ENCODE measurements at places on chromosomes 11 and 22. TPM values are rescaled to one million over a fixed set of nuclear protein-coding genes. Genes with fewer than 3 reads are reported as not detected.

Gene ABTB2
- polyA plus RNA-seq: 1.0 TPM

Gene IL17REL
- polyA plus RNA-seq: not detected

Gene MOGAT2
- not detected for polyA plus RNA-seq

Gene RTN4R
- 2.0 TPM for polyA plus RNA-seq

Gene GRAMD4
- polyA plus RNA-seq: 7.5 TPM

Gene JAML
- not detected for polyA plus RNA-seq

DNA sequence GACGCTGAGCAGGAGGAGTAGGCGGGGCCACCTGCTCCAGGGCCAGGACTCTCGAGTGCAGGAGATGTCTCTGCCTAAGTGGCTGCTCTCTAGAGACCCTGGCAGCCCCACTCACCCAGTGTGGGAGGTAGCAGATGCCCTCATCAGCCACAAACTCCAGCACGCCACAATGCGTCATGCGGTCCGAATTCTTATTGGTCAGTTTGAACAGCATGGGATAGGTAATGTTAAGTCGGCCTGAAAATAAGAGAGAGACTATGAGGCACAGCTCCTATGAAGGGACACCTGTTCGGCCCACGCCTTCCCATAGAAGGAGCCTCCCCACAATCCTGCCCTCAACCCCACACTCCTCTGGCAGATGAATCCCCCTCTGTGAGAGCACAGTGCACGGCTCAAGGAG is 7.4 kb downstream of the UFD1 start:
- DNase-seq: no peak

GRCh38 chr11:97557399-97557798 is 1167.6 kb downstream of the JRKL start:
- no peak for DNase-seq

- DNase-seq: peak; percentile 25
Measured at GRCh38 chr22:17733466-17733865, 40.8 kb downstream of the BID start.

DNA sequence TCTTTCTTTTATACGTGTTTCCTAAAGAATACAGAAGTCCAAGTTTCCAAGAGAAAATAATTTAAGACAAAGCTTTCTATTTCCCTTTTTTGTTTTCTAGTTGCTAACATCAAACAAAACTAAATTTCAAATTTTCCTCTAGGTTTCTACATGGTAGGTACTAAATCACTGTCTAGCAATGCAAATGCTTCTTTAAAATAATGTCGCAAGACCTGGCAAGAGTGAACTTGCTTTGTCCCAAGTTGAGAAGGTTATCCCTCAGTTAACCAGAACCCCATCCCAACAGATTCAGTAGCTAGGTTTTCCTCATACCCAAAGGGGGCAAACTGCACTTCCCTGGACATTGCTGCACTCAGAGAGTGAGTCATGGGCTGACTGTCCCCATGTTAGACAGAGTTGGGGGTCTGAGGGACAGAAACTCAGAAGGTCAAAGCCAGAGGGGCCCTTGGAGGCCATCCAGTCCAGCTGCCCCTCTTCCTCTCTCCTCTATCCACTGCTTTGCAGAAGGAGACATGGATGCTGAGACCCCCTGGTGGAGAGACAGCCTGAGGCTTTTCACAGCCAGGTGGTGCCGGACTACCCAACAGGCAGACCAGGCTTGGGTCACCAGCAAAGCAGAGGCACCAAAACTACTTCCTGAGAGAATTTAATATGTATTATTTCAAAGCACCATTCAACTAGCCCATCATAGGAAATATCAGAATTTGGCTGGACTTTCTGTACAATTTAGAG is 23.1 kb downstream of the OR2AT4 start:
- DNase-seq: no peak

- DNase-seq: no peak
Measured at GRCh38 chr11:121589946-121590537, 137.3 kb upstream of the SORL1-AS1 start.

DNA sequence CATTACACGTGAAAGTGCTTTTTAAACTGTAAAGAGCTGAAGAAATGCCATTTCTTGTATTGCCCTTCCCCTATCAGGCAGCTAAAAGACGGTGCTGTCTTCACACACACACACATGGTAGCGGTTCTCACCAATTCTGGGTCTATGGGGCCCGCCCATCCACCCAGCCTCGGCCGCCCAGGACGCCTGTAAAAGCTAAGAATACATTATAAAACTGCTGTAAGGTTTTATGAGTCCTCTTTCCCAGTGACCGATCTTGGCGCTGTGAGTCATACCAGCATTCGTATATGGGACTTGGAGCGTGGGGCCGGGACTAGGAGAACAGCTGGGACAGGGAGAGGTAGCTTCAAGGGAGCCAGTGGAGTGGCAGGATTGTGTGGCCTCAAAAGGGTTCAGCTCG is 149.7 kb upstream of the CADM1 start:
- DNase-seq: peak; percentile 33

DNA sequence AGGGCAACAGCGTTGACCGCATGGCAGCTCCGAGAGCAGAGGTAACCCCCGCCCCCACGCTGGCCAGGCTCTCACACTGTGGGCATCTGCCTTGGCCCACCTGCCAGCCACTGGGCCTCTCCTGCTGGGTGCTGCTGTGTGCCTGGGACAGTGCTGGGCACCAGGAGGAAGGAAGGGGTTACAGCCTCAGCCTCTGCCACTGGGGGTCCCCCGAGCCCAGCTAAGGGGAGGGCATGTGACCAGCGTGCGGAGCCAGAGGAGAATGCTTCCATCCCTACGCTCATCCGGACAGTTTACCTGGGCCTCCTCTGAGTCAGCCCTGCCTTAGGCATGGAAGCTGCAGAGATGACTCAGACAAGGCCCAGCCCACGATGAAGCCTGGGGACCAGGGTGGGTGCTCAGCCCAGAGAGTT is 10.9 kb downstream of the NCF4 start:
- no peak for DNase-seq
